Activated CD4-positive, alpha-beta T cell treated with anti-CD3 and anti-CD28 coated beads, Interleukin-2, amount 10 ng/mL, durations not matched to agents 24 days and 14 days (primary cell): ENCODE measurements at places on chromosomes 5 and 9. TPM values are rescaled to one million over a fixed set of nuclear protein-coding genes. Genes with fewer than 3 reads are reported as not detected.

Gene ARSI
- not detected in 2 replicates for total RNA-seq

Gene NXNL2
- total RNA-seq: not detected in 2 replicates

Gene KIAA0825
- 0.28 and 0.54 TPM in 2 replicates for total RNA-seq

Gene CEP72
- total RNA-seq: 33.2 and 36.0 TPM in 2 replicates

Gene FAM151B
- total RNA-seq: 0.23 TPM in 1 of 2 replicates, not detected in the other

Gene NRG2
- 0.07 TPM in 2 replicates for total RNA-seq

Gene CYFIP2
- 180 and 193 TPM in 2 replicates for total RNA-seq

Gene BRINP1
- total RNA-seq: not detected in 2 replicates
